ENCODE measurements at places on chromosomes 2 and 18. TPM values are rescaled to one million over a fixed set of nuclear protein-coding genes. Genes with fewer than 3 reads are reported as not detected.

GRCh38 chr2:54676656-54677055 lies 46.8 kb upstream of the EML6 start:
- ATAC-seq: no peak
- H3K4me1 ChIP-seq: peaks cover 16% of the 10 kb centered on the region
- H3K4me3 ChIP-seq: no peak overlapping the region
- peaks cover 5% of the 10 kb centered on the region for H3K36me3 ChIP-seq

DNA sequence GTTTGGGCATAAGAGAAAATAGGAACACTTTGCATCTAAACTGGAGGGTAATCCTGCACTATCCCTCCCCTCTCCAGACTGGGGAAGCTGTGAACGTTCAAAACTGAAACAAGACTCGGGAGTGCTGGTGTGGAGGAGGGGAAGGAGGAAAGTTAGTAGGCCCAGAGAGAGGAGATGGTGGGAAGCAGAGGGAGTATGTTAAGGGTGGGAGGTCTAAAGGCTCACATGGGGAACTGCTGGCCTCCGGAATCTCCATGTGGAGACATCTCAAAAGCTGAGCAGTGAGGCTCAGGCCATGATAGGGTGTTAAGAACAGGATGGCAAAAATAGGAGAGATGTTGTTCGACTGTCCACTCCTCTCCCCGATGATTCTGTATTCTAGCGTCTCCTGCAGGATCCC lies 47.9 kb downstream of the ADD2 start:
- no peaks in the 10 kb centered on the region for H3K36me3 ChIP-seq
- ATAC-seq: no peak
- H3K4me3 ChIP-seq: no peak overlapping the region
- H3K27ac ChIP-seq: no peak overlapping the region
- H3K4me1 ChIP-seq: no peaks in the 10 kb centered on the region

GRCh38 chr2:198523710-198524109 lies 719.3 kb downstream of the PLCL1 start:
- no peak for ATAC-seq
- no peaks in the 10 kb centered on the region for H3K4me1 ChIP-seq
- peaks cover 16% of the 10 kb centered on the region for H3K27me3 ChIP-seq

- H3K36me3 ChIP-seq: no peaks in the 10 kb centered on the region
- no peak for ATAC-seq
- H3K4me1 ChIP-seq: no peaks in the 10 kb centered on the region
- H3K27me3 ChIP-seq: peaks cover 23% of the 10 kb centered on the region
- no peak within 1 kb of the TSS for H3K4me3 ChIP-seq
- H3K27ac ChIP-seq: no peak within 1 kb of the TSS
These were observed at the start of gene PAX8 for GRCh38 chr2:113278742-113279139. Gene PAX8 (minus strand): TSS chr2:113278921. CDS start chr2:113278394, 527 bp downstream.

DNA sequence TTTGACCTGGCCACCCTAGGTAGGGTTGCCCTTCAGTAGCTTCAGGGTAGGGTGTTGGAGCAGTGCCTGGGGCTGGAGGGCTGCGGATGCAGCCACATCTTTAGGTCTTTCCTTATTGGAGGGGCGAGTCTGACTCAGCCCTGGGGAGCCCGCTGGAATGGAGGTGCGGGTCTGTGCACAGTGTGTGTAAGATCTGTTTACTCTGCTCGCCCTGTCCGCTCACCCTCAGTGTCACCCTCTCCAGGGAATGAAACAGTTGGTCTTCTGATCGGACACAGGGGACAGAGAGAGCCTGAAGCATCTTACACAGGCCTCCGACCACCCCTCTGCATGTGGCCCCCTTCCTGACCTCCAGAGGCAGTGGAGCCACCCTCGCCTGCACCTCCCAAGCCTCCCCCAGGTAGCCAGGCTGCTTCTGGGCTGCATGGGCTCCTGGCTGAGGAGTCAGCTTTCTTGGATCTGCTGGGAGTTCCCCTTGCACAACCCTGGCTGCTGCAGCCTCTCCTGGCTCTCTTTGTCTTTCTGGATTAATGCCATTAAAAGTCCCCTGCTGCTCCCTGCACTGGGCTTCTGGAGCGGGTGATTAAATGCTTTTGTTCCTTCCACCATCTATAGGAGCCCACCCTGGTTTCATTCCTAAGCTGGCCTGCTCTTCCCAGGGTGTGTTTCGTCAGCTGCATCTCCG lies 82.6 kb downstream of the ASB1 start:
- no peaks in the 10 kb centered on the region for H3K27me3 ChIP-seq
- no peaks in the 10 kb centered on the region for H3K4me1 ChIP-seq
- no peak overlapping the region for H3K27ac ChIP-seq
- H3K36me3 ChIP-seq: no peaks in the 10 kb centered on the region

DNA sequence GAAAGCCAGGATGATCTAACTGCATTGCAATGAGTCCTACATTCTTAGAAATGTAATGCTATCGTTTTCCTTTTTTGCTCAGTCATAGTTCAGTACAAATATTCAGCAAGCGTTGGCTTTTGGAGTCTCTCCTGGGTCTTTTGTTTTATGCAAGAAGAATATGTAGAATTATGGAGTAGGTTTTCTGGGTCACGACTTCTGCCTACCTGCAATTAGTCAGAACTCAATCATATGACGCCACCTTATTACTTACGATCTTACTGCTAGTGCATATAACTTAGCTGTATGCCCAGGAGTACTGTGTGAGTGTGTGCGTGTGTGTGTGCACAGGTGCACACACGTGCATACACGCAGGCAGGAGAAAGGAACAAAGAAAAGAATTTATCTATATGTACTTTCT lies 640.2 kb downstream of the STK39 start:
- no peaks in the 10 kb centered on the region for H3K27me3 ChIP-seq
- no peak overlapping the region for H3K4me3 ChIP-seq
- no peak overlapping the region for H3K27ac ChIP-seq
- no peaks in the 10 kb centered on the region for H3K4me1 ChIP-seq
- ATAC-seq: no peak
- no peaks in the 10 kb centered on the region for H3K36me3 ChIP-seq

Gene KIF5C
- total RNA-seq: 33.1 TPM

Gene FOXI3
- total RNA-seq: not detected

Data from activated T-helper 17 cell treated with anti-CD3 and anti-CD28 coated beads, Interleukin-2, amount 50 U/mL, for 72 hours (primary cell).